NCI-H774 (cell line): ENCODE measurements at places on chromosomes 2 and 18.
A peak's percentile ranks its signal among the peaks of the same experiment; 100 is the strongest.

DNA sequence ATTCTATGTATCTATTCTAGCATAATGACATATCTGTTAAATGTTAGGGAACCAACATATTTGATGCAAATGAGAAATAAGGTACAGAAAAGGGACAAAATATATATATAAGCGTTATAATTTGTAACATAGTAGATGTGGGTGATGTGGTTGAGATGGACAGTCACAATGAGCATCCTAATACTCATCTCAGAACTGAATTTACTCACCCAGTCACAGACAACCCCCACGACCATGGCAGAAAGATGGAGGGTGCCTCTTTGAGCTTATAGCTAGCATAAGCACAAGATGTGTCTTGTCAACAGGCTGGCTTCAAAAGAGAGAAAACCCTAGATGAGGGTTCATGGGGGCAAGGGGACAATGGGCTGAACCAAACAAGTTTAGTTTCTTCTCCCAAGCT, 9.1 kb upstream of the DSG3 start:
- no peak for DNase-seq

- no peak for DNase-seq
Observed at GRCh38 chr2:45845566-45845965, 194.1 kb downstream of the PRKCE start.

DNA sequence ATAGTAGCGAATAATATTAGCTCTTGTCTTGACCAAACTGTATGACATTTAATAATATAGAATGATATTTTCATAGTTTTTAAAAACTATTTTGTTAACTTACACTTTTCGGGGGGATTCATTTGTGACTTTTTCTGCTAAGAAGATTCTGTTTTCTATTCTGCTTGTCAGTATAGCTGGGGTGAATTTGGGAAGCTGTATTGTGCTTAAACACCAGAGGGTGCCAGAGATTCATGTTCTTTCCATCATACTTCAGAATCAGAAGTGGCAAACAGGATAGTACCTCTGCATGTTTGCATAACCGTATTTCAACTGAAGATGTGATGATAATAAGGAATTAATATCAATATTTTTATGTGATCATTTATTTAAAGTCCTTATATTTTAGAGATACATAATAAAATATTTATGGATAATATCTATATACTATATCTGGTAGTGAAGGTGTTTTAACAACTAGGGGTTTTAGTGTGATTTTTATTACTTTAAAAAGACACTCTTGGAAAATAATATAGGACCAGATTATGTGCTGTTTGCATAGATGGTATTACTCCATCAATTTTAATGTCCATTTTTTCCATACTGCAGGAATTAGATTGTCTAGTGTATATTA, 81.0 kb downstream of the TAF4B start:
- peak; percentile 54 for DNase-seq

DNA sequence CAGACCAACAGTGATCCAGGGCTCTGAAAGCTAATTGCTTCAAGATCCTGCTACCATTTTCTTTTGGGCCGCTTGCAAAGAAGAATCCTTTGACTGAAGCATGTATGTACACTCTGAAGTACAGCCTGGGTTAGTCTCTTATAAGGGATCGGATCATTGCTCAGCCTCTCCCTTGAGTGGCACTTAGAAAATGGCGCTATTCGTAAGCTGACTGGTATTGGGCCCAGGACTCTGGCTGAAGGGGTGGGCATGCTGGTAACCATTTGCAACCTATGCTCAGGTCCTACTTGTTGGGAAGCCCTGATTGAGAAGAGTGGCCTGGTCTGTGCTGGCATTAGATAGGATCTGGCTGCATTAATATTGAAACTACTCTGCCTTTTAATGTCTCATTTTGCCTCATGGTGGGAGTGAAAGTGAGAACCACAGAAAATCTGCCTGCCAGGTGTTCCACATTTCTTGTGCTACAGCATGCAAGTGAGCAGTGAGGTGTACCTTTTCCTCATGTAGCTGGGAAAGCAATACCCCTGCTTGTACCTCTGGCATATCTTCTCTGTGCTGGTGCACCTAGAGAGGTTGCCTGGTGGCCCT, 661 bp upstream of the MGAT5 start:
- DNase-seq, result no peak

DNA sequence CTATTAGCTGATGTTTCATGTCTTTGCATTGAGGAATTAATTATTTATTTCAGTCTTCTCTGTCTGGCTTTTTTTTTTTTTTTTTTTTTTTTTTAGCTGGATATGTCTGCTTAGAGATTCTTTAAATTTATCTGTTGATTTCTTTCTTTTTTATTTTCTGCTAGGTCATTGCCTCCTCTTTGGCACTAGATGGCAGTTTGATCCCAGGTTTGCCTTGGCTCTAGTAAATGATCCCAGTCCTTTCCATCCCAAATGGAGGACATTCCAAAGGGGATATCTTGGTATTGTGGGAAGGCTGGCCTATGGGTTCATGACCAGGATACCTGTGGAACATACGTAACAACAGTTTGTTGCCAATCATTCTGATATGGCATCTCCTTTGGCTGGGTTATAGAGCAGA, 339.5 kb upstream of the GCFC2 start:
- DNase-seq, result no peak

- no peak for DNase-seq
Observed at GRCh38 chr18:3180325-3180724, 39.4 kb downstream of the MYOM1 start.

GRCh38 chr2:30450025-30450424, 3.0 kb downstream of the LCLAT1 start:
- no peak for DNase-seq
